K562 (cell line): ENCODE measurements at places on chromosomes 2 and 18. TPM values are rescaled to one million over a fixed set of nuclear protein-coding genes. Genes with fewer than 3 reads are reported as not detected.
A peak's percentile ranks its signal among the peaks of the same experiment; 100 is the strongest.

Gene SLC16A14
- total RNA-seq: not detected in 2 replicates

Gene PAIP2B
- 0.29 and 0.38 TPM in 2 replicates for total RNA-seq

DNA sequence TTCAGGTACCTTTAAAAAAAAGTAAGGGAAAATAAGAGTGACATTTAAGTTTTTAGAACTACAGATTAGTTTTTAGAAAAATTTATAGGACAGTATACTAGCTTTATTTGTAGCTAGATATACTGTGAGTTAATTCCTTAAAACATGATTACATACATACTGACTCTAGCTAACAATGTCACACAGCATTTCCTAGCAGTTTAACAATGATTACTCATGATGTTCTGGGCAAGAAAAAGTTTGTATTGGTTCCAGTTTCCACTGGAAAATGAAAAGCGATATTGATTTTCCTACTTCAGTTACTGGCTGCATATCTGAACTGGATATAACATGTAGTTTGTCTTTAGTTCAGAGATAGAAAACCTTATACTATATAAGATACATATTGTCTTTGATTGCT lies 19.4 kb downstream of the SLC39A6 start:
- DNase-seq: no peak

GRCh38 chr18:9380621-9381395 lies 46.2 kb downstream of the TWSG1 start:
- no peak for DNase-seq

- peak; percentile 43 for DNase-seq
Measured at GRCh38 chr2:112803691-112804521, 19.6 kb upstream of the IL1A start.

GRCh38 chr2:61898810-61899209 lies 6.7 kb upstream of the COMMD1 start:
- no peak for DNase-seq
